DMS53 (cell line): ENCODE measurements at places on chromosomes 5 and 9.

DNA sequence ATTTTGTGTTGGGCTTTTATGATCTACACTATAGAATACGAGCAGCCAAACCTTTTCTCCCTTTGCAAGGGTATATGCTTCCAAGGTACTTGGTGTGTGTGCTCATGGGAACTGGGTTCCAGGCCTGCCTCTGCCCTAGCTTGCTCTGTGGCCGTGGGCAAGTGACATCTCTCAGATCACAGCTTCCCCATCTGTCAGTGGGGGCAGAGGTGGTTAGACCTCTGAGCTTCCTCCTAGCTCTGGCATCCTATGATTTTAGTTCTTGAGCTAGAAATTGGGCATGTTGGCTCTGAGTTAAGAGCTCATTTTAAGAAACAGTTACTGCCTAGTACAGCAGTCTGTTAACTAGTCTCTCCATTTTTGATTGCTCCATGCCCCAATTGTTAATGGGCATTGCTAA, 12.5 kb upstream of the CCNJL start:
- no peak for DNase-seq

- DNase-seq: peak; percentile 31
Measured at GRCh38 chr5:72137826-72138409, 30.6 kb downstream of the MAP1B start.

DNA sequence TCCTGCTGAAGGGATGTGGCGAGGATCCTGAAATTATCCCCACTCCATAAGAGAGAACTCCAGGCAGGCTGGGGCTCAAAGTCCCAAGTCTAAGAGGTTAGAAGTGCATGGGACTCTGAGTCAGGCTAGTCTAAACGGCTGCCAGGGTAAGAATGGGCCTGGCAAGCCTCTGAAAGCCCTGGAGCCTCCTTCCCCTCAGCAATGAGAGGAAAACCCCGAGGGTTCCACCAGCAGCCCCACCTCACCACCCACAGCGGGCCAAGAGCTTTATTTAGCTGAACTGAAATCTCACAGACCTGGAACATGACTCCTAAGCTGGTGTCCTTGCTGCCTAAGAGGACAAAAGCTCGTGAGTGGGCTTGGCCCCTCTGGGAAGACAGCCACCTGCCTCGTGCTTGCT, 135.5 kb downstream of the SEC61B start:
- DNase-seq: no peak

GRCh38 chr5:87233143-87233542, 34.5 kb upstream of the RASA1 start:
- no peak for DNase-seq

DNA sequence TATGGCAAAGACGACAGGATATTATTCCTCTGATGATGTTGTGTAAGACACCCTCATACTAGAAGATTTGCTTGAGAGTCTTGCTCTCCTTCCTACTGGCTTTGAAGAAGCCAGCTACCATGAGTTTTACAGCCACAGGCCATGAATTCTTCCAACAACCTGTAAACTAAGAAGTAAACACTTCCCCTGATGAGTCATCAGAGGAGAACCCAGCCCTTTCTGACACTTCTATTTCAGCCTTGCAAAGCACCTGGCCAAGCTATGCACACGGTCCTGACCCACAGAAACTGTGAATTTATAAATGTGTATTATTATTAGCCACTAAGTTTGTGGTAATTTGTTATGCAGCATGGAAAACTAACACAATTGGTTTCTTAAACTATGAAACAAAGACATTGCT, 288.8 kb upstream of the ADAMTSL1 start:
- DNase-seq: peak; percentile 45

- DNase-seq: no peak
Measured at GRCh38 chr9:90035471-90035870, 430.7 kb downstream of the GADD45G start.

GRCh38 chr9:97411789-97412625, at the start of gene TDRD7:
TDRD7 (plus strand) TSS chr9:97412096; CDS start chr9:97428466, 16,370 bp downstream.
- peak; percentile 88 for DNase-seq

DNA sequence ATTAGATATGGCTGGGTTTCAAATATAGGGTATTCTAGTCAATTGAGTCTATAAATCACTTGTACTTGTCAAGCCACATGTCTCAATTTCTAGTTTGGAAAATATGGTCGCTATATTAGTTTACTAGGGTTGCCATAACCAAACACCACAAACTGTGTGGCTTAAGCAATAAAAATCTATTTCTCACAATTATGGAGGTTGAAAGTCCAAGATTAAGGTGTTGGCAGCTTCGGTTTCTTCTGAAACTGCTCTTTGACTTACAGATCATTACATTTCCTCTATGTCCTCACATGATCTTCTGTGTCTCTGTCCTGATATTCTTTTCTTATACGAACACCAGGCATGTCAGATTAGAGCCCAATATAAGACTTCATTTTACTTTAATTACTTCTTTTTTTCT, 55.8 kb upstream of the BASP1 start:
- DNase-seq: no peak

DNA sequence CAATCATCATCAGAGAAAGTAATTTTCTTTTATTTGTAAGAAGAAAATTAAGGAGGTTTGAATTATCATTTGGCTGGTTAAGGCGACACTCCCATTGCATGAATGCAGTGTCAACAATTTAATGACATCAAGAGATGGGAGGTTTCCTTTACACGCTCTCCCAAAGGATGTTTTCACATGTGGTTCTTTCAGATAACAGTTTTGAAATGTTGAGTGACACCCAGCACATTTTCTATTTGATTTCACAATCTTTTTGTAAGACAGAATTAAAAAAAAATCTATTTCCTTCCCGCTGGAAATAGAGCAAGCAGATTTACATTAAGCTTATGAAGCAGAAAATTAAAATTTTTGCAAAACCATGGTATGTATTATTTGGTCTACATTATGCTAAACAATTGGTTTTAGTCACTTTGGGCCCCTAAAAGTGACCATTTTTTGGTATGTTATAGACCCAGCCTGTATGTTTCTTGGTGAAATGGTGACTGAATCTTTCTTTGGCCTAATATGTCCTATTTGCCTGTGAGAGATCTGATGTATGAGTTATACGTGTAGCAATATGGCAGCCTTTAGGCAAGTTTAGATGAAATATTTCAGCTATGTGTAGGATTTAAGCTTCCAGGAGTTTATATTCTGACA, 18.9 kb upstream of the ANKRD55 start:
- no peak for DNase-seq

DNA sequence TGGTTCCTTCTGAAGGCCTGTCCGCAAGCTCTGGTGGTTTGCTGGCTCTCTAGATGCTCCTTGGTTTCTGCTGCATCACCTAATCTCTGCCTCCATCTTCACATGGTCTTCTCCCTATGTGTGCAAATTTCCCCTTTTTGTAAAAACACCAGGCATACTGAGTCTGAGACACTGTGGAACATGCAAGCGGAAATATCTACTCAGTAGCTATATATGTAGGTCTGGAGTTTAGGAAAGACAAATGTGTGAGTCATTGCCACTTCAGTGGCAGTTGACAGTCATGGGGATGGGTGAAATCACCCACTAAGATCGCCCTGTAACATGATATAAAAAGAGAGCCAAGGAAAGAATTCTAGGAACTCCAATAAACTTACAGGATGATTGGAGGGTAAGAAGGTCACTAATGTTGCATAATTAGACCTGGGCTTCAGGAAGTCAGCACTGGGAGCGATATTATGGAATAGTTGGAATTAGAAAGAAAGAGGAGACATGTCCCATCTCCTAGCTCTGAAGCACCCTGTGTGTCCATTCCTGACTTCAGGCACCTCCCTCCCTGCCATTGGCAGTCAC, 22.7 kb upstream of the UBLCP1 start:
- peak; percentile 77 for DNase-seq

- no peak for DNase-seq
Measured at GRCh38 chr5:62424763-62425162, 12.2 kb downstream of the IPO11 start.

DNA sequence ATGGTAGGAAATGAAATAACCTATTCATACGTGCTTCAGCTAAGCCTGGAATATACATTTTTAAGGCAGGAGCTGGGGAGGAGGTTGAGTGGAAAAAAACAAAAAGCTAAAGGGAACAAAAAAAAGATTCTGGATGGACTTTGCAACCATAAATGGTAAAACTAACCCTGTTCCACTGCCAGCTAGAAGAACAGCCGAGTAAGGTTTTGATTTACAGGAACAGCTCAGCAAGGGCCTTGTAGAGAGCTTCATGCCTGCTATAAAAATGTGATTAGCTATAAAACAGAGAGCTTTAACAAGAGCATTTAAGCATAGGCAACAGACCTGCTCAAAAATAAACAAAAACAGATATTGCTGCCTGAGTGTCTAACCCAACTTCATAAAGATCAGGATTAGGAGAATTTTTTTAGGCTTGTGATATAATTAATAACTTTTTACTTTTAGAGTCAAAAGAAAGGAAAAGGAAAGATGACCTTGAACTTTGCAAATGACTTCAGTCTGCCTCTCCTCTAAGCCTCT, 194.8 kb downstream of the FBXL7 start:
- DNase-seq: no peak

DNA sequence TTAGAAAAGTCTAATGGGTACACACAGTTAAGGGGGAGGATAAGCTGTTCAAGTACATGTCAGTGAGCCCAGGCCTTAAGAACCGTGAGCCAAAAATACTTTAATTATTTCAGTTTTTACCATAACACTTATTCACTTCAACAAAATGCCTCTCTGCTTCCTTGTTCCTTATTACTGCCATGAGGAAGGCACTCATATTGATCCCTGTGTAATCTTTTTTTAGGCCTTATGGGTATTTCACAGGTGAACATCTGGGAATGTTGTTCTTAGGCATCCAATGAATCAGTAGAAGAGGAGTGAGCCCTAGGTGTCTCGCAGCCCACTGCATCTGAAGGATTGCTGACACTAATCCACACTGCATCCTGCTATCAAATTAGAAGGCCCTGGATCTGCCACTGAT, 13.5 kb upstream of the DMAC1 start:
- DNase-seq: no peak
